ENCODE measurements at places on chromosomes 4 and X. TPM values are rescaled to one million over a fixed set of nuclear protein-coding genes. Genes with fewer than 3 reads are reported as not detected.

- peaks cover 5% of the 10 kb centered on the region for H3K27me3 ChIP-seq
- no peaks in the 10 kb centered on the region for H3K4me1 ChIP-seq
- no peak for DNase-seq
- H3K4me3 ChIP-seq, result no peak overlapping the region
These were observed 52.9 kb downstream of the JAKMIP1 start for GRCh38 chr4:6147441-6147840.

DNA sequence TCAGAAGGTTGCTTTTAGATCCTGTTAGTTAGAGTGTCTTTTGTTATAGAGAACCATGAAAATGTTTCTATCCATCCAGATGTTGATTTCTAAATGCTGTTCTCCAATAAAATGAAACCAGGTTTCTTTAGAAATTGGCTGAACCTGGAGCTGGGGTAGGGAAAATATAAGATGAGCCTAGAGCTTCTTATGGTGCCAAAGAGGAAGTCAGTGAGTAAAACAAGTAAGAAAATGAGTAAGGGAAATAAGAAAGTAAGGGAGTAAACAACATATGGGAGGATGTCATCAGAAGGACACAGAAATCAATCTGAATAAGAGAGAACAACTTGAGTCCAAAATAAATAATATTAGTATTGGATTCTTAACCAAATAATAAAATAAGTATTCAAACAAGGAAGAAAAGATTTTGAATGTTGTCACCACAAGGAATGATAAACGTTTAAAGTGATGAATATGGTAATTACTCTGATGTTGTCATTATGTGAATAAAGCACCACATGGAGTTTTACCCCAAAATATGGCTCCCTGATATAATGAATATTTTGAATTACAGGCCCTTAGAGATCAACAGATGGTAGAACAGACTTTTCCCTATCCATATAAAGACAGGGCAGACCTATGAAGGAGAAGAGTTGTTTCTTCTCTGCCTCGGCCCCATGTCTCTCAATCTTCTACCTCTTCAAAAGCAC is 506.1 kb downstream of the IL15 start:
- no peaks in the 10 kb centered on the region for H3K27me3 ChIP-seq
- peaks cover 40% of the 10 kb centered on the region for H3K36me3 ChIP-seq
- H3K27ac ChIP-seq, result peak overlapping the region; percentile 50
- H3K4me1 ChIP-seq, result peaks cover 37% of the 10 kb centered on the region

- no peaks in the 10 kb centered on the region for H3K4me1 ChIP-seq
- no peak overlapping the region for H3K27ac ChIP-seq
- H3K4me3 ChIP-seq, result no peak overlapping the region
- DNase-seq, result no peak
These were observed 26.0 kb downstream of the CAPN6 start for GRCh38 chrX:111244235-111244750.

The GYG2 gene
- total RNA-seq, result not detected

The GAGE12F gene
- total RNA-seq, result not detected

GRCh38 chr4:12050357-12050756 is 621.7 kb upstream of the HS3ST1 start:
- no peak overlapping the region for H3K4me3 ChIP-seq
- H3K36me3 ChIP-seq, result no peaks in the 10 kb centered on the region
- no peak for DNase-seq
- no peak overlapping the region for H3K27ac ChIP-seq
- no peaks in the 10 kb centered on the region for H3K27me3 ChIP-seq

DNA sequence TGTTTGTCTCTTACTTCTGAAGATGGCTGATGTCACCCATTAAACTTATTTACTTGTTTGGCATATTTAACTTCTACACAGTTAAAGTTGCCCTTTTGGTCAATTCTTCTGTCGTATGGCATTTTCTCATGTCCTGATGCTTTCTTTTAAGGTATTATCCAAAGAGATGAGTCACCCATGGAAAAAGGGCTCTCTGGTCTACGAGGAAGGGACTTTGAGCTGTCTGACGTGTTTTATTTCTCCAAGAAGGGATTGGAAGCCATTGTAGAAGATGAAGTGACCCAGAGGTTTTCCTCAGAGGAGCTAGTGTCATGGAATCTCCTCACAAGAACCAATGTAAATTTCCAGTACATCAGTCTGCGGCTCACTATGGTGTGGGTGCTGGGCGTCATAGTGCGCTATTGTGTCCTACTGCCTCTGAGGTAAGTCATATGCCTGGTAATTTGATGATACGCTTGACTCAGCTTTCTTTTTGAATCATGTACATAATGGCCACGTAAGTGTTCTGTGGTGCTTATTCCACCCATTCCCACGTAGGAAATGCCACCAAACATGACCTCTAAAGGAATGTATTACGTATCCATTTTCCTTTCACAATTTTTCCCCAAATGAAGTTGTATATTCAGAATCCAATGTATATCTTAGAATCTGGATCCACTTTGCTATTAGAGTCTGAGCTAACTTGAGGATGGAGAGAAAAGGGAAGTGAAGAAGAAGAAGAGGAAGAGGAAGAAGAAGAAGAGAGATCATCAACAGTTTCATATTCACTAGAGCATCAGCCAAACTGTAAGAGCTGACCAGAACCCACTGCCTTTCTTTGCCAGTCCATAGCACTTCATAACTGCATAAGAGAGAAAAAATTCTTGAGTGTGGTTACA is 45.7 kb downstream of the GPAT3 start:
- H3K27me3 ChIP-seq, result no peaks in the 10 kb centered on the region
- no peaks in the 10 kb centered on the region for H3K36me3 ChIP-seq
- no peak for DNase-seq
- H3K27ac ChIP-seq, result no peak overlapping the region
- no peaks in the 10 kb centered on the region for H3K4me1 ChIP-seq

DNA sequence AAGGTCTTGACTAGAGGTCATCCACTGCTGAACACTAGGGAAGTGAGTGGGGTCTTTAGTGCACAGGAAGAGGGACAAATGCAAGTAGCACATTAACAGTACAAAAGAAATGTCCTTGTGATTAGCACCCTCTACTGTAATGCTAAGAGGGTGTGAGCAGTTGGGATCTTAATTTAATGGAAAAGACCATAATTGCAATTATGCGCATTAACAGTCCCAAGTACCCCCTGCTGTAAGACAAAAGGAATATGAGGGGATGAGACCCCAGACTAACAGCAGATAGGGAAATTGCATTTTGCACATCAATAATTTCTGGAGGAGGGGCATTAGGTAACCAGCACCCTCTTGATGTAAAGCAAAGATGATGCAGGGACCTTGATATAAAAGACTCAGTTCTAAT is 285.0 kb downstream of the CHIC1 start:
- no peak for DNase-seq
- H3K27ac ChIP-seq, result no peak overlapping the region
- no peaks in the 10 kb centered on the region for H3K4me1 ChIP-seq
- H3K4me3 ChIP-seq, result no peak overlapping the region

GRCh38 chr4:122668241-122668640 is 47.4 kb upstream of the IL21 start:
- H3K4me1 ChIP-seq, result peaks cover 76% of the 10 kb centered on the region
- H3K4me3 ChIP-seq, result no peak overlapping the region
- DNase-seq, result no peak
- no peaks in the 10 kb centered on the region for H3K27me3 ChIP-seq

The KLHL4 gene
- not detected for total RNA-seq

- H3K27me3 ChIP-seq, result peaks cover 5% of the 10 kb centered on the region
- no peak for DNase-seq
- H3K27ac ChIP-seq, result no peak overlapping the region
- no peaks in the 10 kb centered on the region for H3K4me1 ChIP-seq
- H3K4me3 ChIP-seq, result no peak overlapping the region
These were observed 342.8 kb upstream of the F9 start for GRCh38 chrX:139187738-139188137.

The KIAA1210 gene
- total RNA-seq, result not detected

GRCh38 chr4:90495211-90495610 is 368.0 kb downstream of the CCSER1 start:
- no peaks in the 10 kb centered on the region for H3K36me3 ChIP-seq
- no peaks in the 10 kb centered on the region for H3K27me3 ChIP-seq
- DNase-seq, result no peak
- H3K27ac ChIP-seq, result no peak overlapping the region
- H3K4me3 ChIP-seq, result no peak overlapping the region
- H3K4me1 ChIP-seq, result no peaks in the 10 kb centered on the region

The ADH1A gene
- total RNA-seq, result not detected

- H3K4me1 ChIP-seq, result no peaks in the 10 kb centered on the region
- no peak overlapping the region for H3K4me3 ChIP-seq
- no peak for DNase-seq
- H3K27ac ChIP-seq, result no peak overlapping the region
- H3K36me3 ChIP-seq, result no peaks in the 10 kb centered on the region
- peaks cover 7% of the 10 kb centered on the region for H3K27me3 ChIP-seq
These were observed 45.7 kb upstream of the INTU start for GRCh38 chr4:127586922-127587571.

DNA sequence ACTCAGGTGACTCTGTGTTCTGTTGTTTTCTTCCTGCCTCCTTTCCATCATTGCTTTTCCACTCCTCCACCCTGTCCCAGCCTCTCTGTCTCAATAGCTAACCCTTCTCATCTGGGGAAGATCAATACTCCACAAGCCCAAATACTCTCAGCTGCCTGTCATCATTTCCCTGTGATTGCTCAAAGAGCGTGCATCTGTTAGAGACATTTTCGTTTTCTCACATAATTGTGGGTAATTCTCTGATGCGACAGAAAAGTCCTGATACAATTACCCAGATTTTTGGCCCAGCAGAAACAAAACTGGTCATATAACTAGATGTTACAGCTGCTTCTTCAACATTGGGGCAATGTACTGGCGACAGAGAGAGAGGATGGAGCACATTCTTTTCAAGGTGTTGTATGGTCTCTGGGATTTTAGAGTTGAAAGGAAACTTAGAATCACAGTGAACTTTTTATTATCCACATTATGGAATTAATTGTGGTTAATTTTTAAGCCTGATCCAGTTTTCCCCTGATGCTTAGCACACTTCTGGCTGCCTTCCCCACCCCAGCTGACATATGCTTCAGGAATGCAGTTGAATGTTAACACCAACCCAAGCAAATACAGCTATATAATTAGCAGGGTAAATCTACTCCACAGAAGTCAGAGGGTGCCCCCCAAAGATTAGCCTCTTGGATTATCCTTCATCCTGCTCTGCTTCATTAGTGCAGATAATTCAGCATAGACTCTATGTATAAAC is 171.4 kb upstream of the ANXA3 start:
- no peak overlapping the region for H3K27ac ChIP-seq
- H3K4me3 ChIP-seq, result no peak overlapping the region
- H3K4me1 ChIP-seq, result no peaks in the 10 kb centered on the region
- H3K27me3 ChIP-seq, result peaks cover 7% of the 10 kb centered on the region

DNA sequence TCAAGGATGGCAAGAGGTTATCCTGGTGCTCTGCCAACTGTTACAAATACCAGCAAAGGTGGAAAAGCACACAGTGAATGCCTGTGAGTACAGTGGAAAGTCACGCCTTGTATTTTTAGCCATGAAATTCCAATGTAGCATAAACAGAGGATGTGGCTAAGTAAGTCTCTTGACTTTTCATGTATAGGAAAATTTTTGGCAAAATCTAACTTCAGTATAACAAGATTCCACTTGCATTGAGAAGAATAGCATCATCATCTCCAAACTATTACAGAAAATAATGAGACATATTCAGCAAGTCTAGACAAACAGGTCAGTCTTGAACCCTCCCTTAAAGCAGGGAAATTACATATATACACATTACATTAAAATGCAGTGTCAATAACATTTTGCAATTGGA is 7.9 kb downstream of the SLC10A6 start:
- no peak overlapping the region for H3K27ac ChIP-seq
- no peak for DNase-seq
- no peaks in the 10 kb centered on the region for H3K27me3 ChIP-seq
- no peak overlapping the region for H3K4me3 ChIP-seq
- no peaks in the 10 kb centered on the region for H3K36me3 ChIP-seq

The GATA1 gene
- total RNA-seq, result not detected

DNA sequence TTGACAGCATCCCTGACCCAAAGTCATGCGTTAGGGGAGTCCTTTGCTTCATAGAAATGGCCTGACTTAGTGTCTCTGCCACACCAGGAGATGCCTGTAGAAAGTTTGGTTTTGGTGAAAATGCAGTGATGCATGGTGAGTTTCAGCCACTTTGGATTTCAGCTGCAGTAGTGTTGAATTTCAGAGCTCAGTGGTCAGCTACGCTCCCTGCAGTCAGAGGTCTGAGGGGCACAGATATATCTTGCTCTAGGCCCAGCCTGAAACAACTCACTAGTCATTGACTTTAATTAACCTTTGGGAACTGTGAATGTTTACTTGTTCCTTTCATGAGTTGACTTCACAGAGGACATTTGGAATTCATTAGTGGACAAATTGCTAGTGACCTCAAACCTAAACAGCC is 17.5 kb downstream of the RBMX2 start:
- no peak overlapping the region for H3K27ac ChIP-seq
- H3K36me3 ChIP-seq, result peaks cover 2% of the 10 kb centered on the region
- DNase-seq, result no peak
- H3K4me3 ChIP-seq, result no peak overlapping the region
- H3K4me1 ChIP-seq, result no peaks in the 10 kb centered on the region

DNA sequence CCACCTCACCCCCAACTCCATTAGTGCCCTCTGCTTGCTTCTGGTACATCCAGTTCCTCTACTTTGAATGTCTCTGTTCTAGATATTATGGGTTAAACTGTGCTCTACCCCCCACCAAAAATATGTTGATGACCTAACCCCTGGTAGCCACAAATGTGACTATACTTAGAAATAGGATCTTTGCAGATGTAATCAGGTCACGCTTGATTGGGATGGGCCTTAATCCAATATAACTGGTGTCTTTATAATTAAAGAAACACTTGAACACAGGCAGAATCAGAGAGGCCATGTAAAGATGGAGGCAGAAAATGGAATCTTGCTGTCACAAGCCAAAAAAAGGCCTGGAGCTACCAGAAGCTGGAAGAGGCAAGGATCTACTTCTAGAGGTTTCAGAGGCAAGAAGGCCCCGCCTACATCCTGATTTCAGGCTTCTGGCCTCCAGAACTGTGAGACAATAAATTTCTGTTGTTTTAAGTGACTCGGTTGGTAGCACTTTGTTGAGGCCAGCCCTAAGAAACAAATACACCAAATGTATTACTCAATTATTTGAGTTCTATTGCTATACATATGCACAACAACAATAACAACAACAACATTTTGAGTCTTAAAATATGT is 220.0 kb downstream of the PPP3CA start:
- H3K4me1 ChIP-seq, result peaks cover 29% of the 10 kb centered on the region
- no peak overlapping the region for H3K4me3 ChIP-seq
- no peak overlapping the region for H3K27ac ChIP-seq
- no peaks in the 10 kb centered on the region for H3K27me3 ChIP-seq

GRCh38 chr4:31290836-31291235 is 570.7 kb downstream of the PCDH7 start:
- no peaks in the 10 kb centered on the region for H3K4me1 ChIP-seq
- no peak overlapping the region for H3K4me3 ChIP-seq
- no peak overlapping the region for H3K27ac ChIP-seq
- no peaks in the 10 kb centered on the region for H3K27me3 ChIP-seq
- DNase-seq, result no peak

The GPR119 gene
- not detected for total RNA-seq

DNA sequence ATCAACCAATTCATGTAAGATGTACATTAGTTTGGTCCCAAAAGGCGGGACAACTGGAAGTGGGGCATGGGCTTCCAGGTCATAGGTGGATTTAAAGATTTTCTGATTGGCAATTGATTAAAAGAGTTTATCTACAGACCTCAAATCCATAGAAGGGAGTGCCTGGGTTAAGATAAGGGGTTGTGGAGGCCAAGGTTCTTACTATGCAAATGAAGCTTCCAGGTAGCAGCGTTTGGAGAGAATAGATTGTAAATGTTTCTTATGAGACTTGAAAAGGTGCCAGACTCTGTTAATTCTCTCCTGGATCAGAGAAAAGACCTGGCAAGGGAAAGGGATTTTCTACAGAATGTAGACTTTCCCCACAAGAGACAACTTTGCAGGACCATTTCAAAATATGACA is 2.4 kb downstream of the MGST2 start:
- H3K4me1 ChIP-seq, result peaks cover 15% of the 10 kb centered on the region
- no peak overlapping the region for H3K27ac ChIP-seq
- H3K36me3 ChIP-seq, result no peaks in the 10 kb centered on the region
- H3K4me3 ChIP-seq, result no peak overlapping the region

All from activated naive CD4-positive, alpha-beta T cell treated with anti-CD3 and anti-CD28 coated beads for 36 hours (primary cell).